ENCODE measurements at places on chromosomes 1 and 21. TPM values are rescaled to one million over a fixed set of nuclear protein-coding genes. Genes with fewer than 3 reads are reported as not detected.

- peak; percentile 37 for DNase-seq
Measured at GRCh38 chr1:155859881-155860871, 809 bp downstream of the SYT11 start.

GRCh38 chr21:41135746-41136145, 32.2 kb upstream of the BACE2 start:
- DNase-seq, result no peak

GRCh38 chr1:108817016-108817415, 39.9 kb downstream of the AKNAD1 start:
- no peak for DNase-seq

- no peak for DNase-seq
Measured at GRCh38 chr21:32499249-32500055, 85.9 kb downstream of the TCP10L start.

- DNase-seq, result no peak
Measured at GRCh38 chr1:224404916-224405603, 29.5 kb downstream of the WDR26 start.

GRCh38 chr1:51044199-51044598, 57.8 kb upstream of the C1orf185 start:
- no peak for DNase-seq

- no peak for DNase-seq
Measured at GRCh38 chr1:217881131-217881543, 250.0 kb downstream of the SPATA17 start.

- no peak for DNase-seq
Measured at GRCh38 chr1:234533975-234534876, 55.2 kb upstream of the TARBP1 start.

- DNase-seq, result no peak
Measured at GRCh38 chr1:85582687-85583591, 2.4 kb downstream of the CCN1 start.

- DNase-seq, result no peak
Measured at GRCh38 chr1:175410560-175410959, 218.0 kb upstream of the KIAA0040 start.

DNA sequence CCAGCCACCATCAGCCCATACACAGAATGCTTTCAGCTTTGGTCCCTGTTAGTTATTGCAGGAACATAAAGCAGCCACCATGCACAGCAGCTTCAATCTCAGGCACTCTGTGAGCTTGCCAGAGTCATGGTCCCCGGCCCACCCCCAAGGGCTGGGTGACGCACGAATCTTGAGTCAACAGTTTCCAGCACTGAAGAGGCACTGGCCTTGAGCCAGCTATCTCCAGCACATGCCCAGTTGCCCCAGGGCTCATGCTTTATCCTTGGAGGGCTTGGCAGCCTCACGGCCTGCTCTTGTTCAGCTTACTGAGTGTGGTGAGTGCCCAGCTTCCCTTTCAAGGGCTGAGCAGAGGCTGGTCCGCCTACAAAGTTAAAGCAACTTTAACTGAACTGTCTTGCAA, 200.7 kb upstream of the RAB4A start:
- no peak for DNase-seq

DNA sequence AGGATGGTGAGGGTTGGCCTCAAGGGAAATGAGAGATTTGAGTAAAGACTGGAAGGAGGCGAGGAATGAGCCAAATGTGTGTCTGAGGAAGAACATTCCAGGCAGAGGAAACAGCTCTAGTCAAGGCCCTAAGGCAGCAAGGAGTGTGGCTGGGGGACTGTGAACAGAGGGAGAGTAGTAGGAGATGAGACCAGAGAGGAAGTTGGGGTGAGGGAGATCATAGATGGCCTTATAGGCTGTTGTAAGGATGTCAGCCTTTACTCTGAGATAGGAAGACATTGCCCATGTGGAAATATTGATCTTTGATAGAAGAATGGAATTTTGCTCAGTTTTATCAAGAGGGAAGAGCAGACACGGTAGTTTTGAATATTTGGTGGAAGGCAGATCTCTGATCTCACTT, 55.2 kb upstream of the ARTN start:
- no peak for DNase-seq

DNA sequence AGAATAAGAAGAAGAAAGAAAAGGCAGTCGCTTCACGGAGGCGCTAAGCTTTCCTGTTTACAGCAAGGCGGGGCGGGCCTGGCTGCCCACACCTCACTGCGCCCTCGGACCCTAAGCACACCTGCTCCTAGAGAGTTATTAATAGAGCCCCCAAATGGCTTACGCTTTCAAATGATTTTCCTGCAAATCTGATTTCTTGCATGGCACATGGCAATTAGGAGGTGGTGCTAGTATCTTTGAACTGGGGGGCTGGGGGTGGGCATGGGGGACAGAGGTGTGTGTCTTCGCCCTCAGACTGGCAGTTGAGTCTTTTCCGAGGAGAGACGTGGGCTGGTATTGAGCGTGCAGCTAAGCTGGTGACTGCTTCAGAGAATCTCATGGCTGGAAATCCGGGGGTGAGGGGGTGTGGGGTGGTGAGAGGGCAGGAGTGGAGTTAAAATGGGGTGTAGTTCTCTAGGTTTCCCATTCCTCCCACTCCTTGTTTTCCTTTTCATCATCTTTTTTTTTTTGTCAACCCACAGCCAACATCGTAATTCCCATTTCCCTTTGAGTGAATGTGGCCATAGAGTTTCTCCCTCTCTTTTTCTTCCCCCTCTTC, 1.3 kb downstream of the S1PR1 start:
- peak; percentile 41 for DNase-seq

DNA sequence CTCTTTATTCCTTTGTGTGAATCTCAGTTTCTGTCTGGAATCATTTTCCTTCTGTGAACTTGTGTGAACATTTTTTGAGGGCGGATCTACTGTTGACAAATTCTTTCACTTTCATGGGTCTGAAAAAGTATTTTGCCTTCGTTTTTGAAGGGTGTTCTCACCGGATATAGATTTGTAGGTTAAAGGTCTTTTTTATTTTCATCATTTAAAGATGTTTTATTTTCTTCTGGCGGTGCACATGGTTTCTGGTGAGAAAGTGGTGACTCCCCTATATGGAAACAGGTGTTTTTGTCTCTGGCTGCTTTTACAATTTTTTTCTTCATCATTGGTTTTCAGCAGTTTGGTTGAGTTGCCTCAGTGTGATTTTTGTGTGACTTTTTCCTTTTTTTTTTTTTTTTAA, 94.9 kb downstream of the DYRK1A start:
- DNase-seq, result peak; percentile 59

GRCh38 chr1:49841767-49842166, 182.0 kb downstream of the AGBL4 start:
- no peak for DNase-seq

- DNase-seq, result no peak
Measured at GRCh38 chr1:187244623-187245022, 415.9 kb downstream of the PLA2G4A start.

- no peak for DNase-seq
Measured at GRCh38 chr1:177170756-177171535, at the start of gene BRINP2. Gene BRINP2, plus strand, starts transcription at chr1:177170958. Its CDS starts 58,919 bp downstream, at chr1:177229877.

DNA sequence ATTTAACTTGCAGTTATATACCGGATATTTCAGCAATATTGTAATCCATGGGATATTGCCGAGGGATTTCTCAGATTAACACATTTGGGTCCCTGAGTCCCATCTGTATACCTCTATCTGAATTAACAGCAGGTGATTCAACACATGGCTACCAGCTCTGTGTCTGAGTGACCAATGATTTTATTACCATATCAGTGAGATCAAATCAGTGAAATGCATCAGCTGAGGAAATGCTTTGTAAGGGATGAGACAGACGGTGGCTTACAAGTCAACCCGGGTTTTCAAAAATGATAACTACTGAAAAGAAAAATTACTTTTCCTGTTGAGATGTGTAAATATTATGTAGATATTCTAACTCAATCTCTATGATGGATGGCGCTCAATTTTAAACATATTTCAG, 504.1 kb upstream of the PKN2 start:
- DNase-seq, result no peak

- DNase-seq, result no peak
Measured at GRCh38 chr1:209542585-209542984, 40.9 kb upstream of the CAMK1G start.

CITED4 gene
- 24.5 TPM for total RNA-seq

GPN2 gene
- total RNA-seq, result 30.3 TPM

SMYD3 gene
- total RNA-seq, result 19.1 TPM

TIE1 gene
- not detected for total RNA-seq

ATAD3B gene
- total RNA-seq, result 50.9 TPM

All from naive thymus-derived CD8-positive, alpha-beta T cell (primary cell).